SK-N-SH (cell line): ENCODE measurements at places on chromosomes 1 and 21. TPM values are rescaled to one million over a fixed set of nuclear protein-coding genes. Genes with fewer than 3 reads are reported as not detected.

GRCh38 chr1:232726048-232726779 lies 79.0 kb upstream of the MAP10 start:
- H3K4me3 ChIP-seq, result no peak overlapping the region
- H3K27me3 ChIP-seq, result no peaks in the 10 kb centered on the region
- no peaks in the 10 kb centered on the region for H3K36me3 ChIP-seq
- H3K4me1 ChIP-seq, result no peaks in the 10 kb centered on the region
- H3K27ac ChIP-seq, result no peak overlapping the region

GRCh38 chr1:183318433-183318832 lies 99.7 kb downstream of the NMNAT2 start:
- DNase-seq, result no peak
- H3K27ac ChIP-seq, result no peak overlapping the region
- no peaks in the 10 kb centered on the region for H3K27me3 ChIP-seq
- 0 out of 2 replicates have a peak, but pooled peaks cover 4% of the 10 kb centered on the region for H3K4me1 ChIP-seq
- H3K4me3 ChIP-seq, result no peak overlapping the region
- H3K36me3 ChIP-seq, result no peaks in the 10 kb centered on the region

Gene SLC1A7
- polyA plus RNA-seq, result not detected in 2 replicates

GRCh38 chr1:171219346-171220080 lies 28.8 kb upstream of the FMO1 start:
- DNase-seq, result no peak
- no peak overlapping the region for H3K27ac ChIP-seq
- no peaks in the 10 kb centered on the region for H3K27me3 ChIP-seq
- H3K4me1 ChIP-seq, result peaks cover 23% of the 10 kb centered on the region; the same call in 1 of the 2 replicates
- H3K36me3 ChIP-seq, result no peaks in the 10 kb centered on the region

DNA sequence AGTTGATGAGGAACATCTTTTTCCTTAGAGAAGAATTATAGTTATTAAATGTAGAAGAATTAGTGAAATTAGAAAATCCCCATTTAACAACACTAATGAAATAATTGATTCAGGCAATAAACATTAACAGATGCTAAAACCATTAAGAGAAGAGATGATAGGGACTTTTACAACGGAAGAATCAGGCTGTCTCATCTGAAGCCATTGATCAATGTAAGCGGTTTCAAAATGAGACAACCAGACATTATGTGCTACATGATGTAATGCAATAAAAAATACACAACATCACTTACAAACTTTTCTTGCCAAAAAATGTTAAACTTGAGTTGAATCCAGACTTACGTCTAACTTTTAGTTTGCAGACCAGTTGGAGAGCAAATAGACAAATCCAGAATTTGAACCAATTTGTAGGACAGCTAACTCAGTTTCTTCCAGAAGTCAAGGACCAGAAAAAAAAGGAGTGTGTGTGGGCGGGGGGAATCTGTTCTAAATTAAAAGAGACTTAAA lies 165.4 kb upstream of the DPT start:
- DNase-seq, result no peak
- H3K4me3 ChIP-seq, result no peak overlapping the region
- no peak overlapping the region for H3K27ac ChIP-seq
- H3K36me3 ChIP-seq, result no peaks in the 10 kb centered on the region
- H3K27me3 ChIP-seq, result no peaks in the 10 kb centered on the region
- peaks cover 2% of the 10 kb centered on the region for H3K4me1 ChIP-seq

DNA sequence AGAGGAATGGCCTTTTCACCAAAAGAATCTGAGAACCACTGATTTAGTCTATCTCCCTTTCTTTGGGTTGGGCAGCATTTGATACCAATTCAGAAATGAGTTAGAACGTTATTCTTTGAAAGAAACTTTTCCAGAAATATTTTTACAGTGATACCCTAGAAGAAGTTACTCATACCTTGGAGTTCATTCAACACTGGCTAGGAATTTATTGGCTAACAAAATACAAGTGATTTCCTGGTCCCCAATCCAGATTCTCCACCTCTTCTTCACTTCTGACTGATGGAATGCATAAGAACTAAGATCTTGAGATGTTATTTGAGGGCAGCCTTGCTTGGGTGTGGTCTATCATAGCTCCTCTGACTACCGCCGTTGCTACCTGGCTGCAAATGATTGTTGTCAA lies 9.4 kb downstream of the C1orf162 start:
- H3K4me3 ChIP-seq, result no peak overlapping the region
- no peaks in the 10 kb centered on the region for H3K4me1 ChIP-seq
- no peaks in the 10 kb centered on the region for H3K27me3 ChIP-seq
- H3K27ac ChIP-seq, result no peak overlapping the region

- no peak overlapping the region for H3K4me3 ChIP-seq
- H3K27me3 ChIP-seq, result peaks cover 53% of the 10 kb centered on the region
- no peak for DNase-seq
- H3K27ac ChIP-seq, result no peak overlapping the region
These were observed 2.3 kb downstream of the TNNT2 start for GRCh38 chr1:201375169-201375568.

Gene KCNE1
- polyA plus RNA-seq, result 0.06 and 0.16 TPM in 2 replicates

Gene STRIP1
- polyA plus RNA-seq, result 34.6 and 46.3 TPM in 2 replicates

GRCh38 chr1:41629141-41629540 lies 144.7 kb upstream of the EDN2 start:
- no peaks in the 10 kb centered on the region for H3K27me3 ChIP-seq
- no peak for DNase-seq
- H3K4me3 ChIP-seq, result no peak overlapping the region
- H3K4me1 ChIP-seq, result peaks cover 29% of the 10 kb centered on the region
- no peak overlapping the region for H3K27ac ChIP-seq

- no peaks in the 10 kb centered on the region for H3K27me3 ChIP-seq
- no peak overlapping the region for H3K27ac ChIP-seq
- no peaks in the 10 kb centered on the region for H3K4me1 ChIP-seq
- H3K36me3 ChIP-seq, result peaks cover 61% of the 10 kb centered on the region
- no peak for DNase-seq
- H3K4me3 ChIP-seq, result no peak overlapping the region
These were observed 50.3 kb downstream of the S100B start for GRCh38 chr21:46554431-46555224.

DNA sequence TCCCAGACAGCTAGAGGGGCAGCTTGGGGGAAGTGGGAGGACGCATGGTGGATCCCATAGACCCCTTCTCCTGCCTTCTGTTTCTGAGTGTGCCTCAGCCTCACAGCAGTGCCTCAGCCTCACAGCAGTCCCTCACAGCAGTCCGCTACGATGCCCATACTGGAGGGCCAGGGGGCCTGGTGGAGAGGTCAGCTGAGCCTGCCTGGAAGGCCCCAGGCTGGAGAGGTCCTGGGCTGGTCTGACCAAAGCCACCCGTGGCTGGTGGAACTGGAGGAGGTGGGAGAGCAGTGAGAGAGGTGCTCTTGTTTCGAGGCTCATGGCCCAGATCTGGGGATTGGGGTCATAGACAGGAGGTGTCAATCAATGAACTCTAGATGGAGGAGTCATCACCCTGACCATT lies 16.0 kb upstream of the RSPO1 start:
- no peaks in the 10 kb centered on the region for H3K36me3 ChIP-seq
- H3K4me3 ChIP-seq, result no peak overlapping the region
- 0 out of 2 replicates have a peak, but pooled peaks cover 8% of the 10 kb centered on the region for H3K27me3 ChIP-seq
- DNase-seq, result no peak

DNA sequence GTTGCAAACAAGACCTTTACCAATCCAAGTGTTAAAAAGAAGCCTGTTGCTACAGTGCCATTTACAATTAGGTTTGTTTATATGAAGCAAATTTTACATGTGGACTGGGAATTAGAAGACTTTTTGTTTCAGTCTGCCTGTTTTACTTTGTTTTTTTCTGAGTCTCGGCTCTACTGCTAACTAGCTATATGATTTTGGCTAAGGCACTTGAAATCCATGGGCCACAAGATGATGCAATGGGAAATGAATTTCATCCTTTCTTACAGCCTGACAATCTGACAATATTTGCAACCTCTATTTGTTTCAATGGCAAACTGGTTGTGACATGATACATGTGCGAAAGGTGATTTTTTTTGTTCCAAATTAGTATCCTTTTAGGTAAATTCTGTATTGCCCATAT lies 3.7 kb upstream of the PEX11B start:
- no peak overlapping the region for H3K4me3 ChIP-seq
- H3K4me1 ChIP-seq, result peaks cover 25% of the 10 kb centered on the region
- no peak overlapping the region for H3K27ac ChIP-seq
- no peaks in the 10 kb centered on the region for H3K27me3 ChIP-seq
- H3K36me3 ChIP-seq, result peaks cover 25% of the 10 kb centered on the region
- DNase-seq, result no peak

DNA sequence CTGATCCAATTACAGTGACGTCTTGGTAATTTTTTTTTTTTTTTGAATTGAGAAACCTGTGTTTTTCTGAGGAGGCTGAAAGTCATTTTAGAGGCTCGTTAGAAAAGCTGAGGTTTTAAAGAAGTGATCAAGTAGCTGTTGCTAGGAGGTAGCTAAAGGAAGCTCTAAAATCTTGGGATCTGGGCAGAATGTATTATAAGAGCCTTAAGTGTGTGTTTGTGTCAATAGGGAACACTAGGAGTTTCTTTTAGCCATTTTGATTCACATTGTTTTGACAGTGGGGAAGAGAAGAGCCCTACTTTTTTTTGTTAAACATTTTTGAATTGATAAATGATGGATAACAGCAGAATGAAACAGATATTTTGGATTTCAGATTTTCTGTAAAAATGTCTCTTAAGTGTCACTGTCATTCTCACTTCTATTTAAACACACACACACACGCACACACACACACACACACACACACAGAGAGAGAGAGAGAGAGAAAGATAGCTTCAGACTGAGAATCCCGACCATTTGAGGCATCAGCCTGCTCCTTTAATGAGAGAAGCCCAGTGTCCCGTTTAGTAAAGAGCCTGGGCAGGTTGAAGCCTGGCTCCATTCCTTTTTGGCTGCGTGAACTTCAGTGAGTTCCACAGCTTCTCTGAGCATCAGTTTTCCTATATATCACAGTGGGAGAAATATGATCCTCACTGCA lies 79.1 kb upstream of the GPR88 start:
- H3K36me3 ChIP-seq, result no peaks in the 10 kb centered on the region
- no peak overlapping the region for H3K27ac ChIP-seq
- no peaks in the 10 kb centered on the region for H3K4me1 ChIP-seq
- no peaks in the 10 kb centered on the region for H3K27me3 ChIP-seq
- no peak for DNase-seq
- no peak overlapping the region for H3K4me3 ChIP-seq

GRCh38 chr1:58870298-58870676 lies 86.4 kb upstream of the JUN start:
- no peaks in the 10 kb centered on the region for H3K27me3 ChIP-seq
- no peak overlapping the region for H3K4me3 ChIP-seq
- H3K36me3 ChIP-seq, result no peaks in the 10 kb centered on the region
- H3K4me1 ChIP-seq, result peaks cover 4% of the 10 kb centered on the region; the same call in 1 of the 2 replicates

- H3K4me3 ChIP-seq, result no peak overlapping the region
- DNase-seq, result peak; percentile 27
- H3K27me3 ChIP-seq, result no peaks in the 10 kb centered on the region
- no peak overlapping the region for H3K27ac ChIP-seq
- no peaks in the 10 kb centered on the region for H3K36me3 ChIP-seq
- H3K4me1 ChIP-seq, result no peaks in the 10 kb centered on the region; the same call in 1 of the 2 replicates
These were observed 19.7 kb upstream of the TMEM52 start for GRCh38 chr1:1938613-1939295.

DNA sequence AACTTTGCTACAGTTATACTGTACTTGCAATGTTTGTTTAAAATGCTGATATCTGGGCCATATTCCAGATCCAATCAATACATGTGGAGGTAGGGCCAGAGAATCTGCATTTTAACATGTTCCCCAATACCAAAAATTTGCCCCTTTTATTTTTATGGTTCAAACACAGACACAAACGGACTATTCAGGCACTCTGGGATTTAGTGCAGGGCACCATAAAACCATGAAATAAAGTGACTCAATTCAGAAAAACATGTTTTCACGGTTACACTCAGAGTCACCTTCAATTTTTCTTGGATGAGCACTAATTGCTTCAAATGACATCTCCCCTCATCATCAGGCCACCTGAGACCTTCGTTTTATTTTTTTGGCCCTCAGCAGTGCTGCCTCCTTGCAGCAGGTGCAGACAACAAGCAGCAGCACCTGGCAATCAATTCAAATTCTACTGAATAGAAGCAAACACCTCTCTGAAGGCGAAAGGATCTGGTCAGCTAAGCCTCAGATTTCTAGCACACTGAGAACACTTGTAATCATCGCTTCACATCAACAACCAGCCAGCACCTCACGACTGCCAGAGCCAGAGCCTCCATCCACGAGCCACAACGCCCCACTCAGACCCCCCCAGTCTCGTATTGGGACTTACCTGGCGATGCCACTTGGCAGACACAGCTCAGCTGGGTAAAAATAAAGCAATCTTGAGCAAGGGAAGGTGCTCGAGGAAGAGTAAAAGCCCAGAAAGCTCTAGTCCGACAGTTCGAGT lies 1.1 kb downstream of the ERO1B start:
- peak overlapping the region; percentile 88 for H3K4me3 ChIP-seq
- H3K36me3 ChIP-seq, result no peaks in the 10 kb centered on the region
- peaks cover 10% of the 10 kb centered on the region for H3K4me1 ChIP-seq

DNA sequence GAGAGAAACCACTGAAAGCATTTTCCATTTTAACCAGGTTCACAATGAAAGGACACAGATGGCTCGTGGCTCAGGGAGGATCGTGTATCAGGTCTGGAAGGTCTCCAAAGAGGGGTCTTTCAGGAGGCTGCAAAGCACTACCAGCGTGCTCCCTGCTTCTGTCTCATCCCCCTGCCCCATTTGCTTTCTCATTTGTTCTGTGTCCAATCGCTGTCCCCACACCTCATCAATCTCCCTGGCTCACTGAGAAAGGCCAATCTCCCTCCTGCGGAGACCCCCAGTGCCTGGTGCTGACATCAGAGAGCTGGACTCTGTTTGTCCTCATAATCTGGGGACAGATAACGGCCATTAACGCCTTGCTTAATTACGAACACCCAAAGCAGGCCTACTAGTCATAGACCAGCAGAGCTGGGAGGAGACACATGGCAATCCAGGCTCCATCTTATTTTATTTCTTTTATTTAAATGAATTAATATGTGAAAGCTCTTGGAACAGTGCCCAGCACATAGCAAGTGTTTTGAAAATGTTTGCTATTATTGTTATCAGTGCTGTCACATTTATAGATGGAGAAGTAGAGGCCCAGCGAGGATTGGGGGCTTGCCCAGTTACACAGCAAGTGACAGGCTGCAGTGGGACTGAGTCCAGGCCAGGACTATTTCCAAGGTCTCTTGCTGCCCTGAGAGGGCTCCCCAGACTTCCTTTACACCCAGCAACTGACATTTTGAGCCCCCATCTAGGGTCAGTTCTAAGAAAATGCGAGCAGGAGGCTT lies 341.0 kb upstream of the USP24 start:
- H3K27ac ChIP-seq, result peak overlapping the region; percentile 73
- H3K27me3 ChIP-seq, result no peaks in the 10 kb centered on the region
- peak; percentile 12 for DNase-seq
- H3K4me1 ChIP-seq, result no peaks in the 10 kb centered on the region

Gene PTPRF
- polyA plus RNA-seq, result 67.6 and 72.7 TPM in 2 replicates

DNA sequence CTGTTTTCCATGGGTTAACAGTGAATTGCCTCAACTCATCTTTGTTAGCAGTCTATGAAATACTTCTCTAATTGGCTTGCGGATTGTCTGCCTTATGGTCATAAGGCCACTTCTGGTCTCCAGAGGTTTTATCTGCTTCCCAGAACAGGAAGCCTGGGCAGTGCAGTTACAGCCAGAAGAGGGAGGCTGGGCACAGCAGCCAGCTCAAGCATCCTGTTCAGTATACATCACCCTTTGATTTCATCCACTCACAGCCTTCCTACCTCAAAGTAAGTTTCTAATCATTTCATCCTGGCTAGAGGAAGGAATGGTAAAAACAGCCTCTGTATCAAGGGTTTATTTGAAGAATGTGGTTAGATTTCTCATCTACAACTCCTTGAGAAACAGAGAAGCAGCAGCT lies 311.5 kb upstream of the DEPDC1 start:
- peaks cover 8% of the 10 kb centered on the region for H3K4me1 ChIP-seq
- no peaks in the 10 kb centered on the region for H3K36me3 ChIP-seq
- no peak overlapping the region for H3K4me3 ChIP-seq
- DNase-seq, result peak; percentile 48
- H3K27ac ChIP-seq, result peak overlapping the region; percentile 19; the same call in 1 of the 2 replicates

Gene CR2
- polyA plus RNA-seq, result not detected in 2 replicates
